H4 (cell line): ENCODE measurements at places on chromosomes 16 and 17. TPM values are rescaled to one million over a fixed set of nuclear protein-coding genes. Genes with fewer than 3 reads are reported as not detected.

- no peak for DNase-seq
Observed at GRCh38 chr17:73281928-73282327, 20.2 kb upstream of the CPSF4L start.

DNA sequence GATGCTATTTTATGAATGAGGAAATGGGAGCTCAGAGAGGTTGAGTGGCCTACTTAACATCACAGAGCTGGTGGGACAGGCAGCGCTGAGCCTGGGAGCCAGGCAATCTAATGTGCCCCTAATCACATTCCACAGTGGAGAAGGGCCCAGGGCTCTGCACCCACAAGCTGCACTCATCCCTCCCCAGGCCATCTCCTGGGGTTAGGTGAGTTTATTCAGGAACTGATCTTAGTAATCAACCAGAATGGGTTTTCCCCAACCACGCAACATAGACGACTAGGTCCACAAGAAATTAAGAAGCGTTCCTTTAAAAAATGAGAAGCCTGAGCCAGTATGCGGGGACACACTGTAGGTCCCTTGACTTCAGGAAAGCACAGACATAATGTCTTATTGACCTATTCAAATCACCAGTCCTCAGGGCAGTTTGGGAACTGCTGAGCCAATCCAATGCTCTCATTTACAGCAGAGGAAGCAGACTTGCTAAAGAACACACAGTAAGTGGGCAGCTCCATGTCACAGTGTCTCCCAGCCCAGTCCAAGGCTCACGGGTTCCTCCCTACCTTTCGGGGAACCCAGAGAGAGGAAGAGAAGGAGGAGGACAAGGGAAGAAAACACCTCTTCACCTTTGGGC, 2.3 kb downstream of the MPP3 start:
- no peak for DNase-seq

DNA sequence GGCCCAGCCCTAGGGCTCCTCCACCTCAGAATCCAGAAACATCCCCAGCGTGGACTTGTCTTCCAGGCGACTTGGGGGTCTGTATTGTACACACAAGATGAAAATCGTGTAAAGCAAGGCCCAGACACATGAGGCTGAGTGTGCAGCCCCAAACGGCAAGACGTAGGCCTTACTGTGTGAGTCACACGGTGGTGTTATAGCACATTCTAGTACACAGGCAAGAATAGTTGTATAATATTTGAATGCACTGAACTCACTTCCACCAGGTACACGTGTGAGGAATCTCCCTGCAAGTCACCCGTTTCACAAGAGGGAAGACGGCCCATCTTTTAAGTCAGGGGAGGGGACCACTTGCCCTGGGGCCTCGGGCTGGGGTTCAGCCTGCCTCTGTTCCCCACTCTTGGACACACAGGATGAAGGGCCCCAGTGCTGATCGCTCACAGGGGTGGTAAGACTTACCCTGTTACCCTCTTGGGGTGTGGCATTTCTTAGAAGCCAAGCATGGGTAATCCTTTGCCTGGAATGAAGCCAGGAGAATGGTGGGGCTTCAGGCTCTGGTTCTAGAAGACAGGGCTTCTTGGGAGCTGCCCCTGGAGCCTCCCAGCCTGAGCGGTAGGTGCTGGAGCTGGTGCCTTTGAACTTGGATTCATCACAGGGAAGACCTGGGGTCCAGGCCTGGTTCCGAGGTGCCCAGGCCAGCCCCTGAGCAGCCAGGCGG, 71.3 kb downstream of the SREBF1 start:
- DNase-seq: no peak

GRCh38 chr17:386141-386876, 33.7 kb upstream of the RPH3AL start:
- no peak for DNase-seq

Gene LRRC37A3
- total RNA-seq: 5.9 and 11.4 TPM in 2 replicates
